ENCODE measurements at places on chromosomes 1 and 21. TPM values are rescaled to one million over a fixed set of nuclear protein-coding genes. Genes with fewer than 3 reads are reported as not detected.
A peak's percentile ranks its signal among the peaks of the same experiment; 100 is the strongest.

- no peaks in the 10 kb centered on the region for H3K4me1 ChIP-seq
- DNase-seq: no peak
- H3K27ac ChIP-seq: no peak overlapping the region
- H3K27me3 ChIP-seq: no peaks in the 10 kb centered on the region
Observed at GRCh38 chr1:14795589-14795988, 197.1 kb downstream of the KAZN start.

- no peak overlapping the region for H3K27ac ChIP-seq
- no peak for DNase-seq
- no peaks in the 10 kb centered on the region for H3K4me1 ChIP-seq
- no peaks in the 10 kb centered on the region for H3K27me3 ChIP-seq
- no peak overlapping the region for H3K4me3 ChIP-seq
Observed at GRCh38 chr1:96509339-96509738, 212.2 kb upstream of the PTBP2 start.

- no peaks in the 10 kb centered on the region for H3K27me3 ChIP-seq
- H3K4me3 ChIP-seq: no peak overlapping the region
- DNase-seq: no peak
- no peak overlapping the region for H3K27ac ChIP-seq
- H3K36me3 ChIP-seq: no peaks in the 10 kb centered on the region
Observed at GRCh38 chr1:104121271-104121670, 371.6 kb downstream of the AMY1C start.

GRCh38 chr1:165355977-165356811, at the start of gene LMX1A:
Gene LMX1A (minus strand): TSS chr1:165356715. CDS start chr1:165355559, 1,156 bp downstream.
- H3K36me3 ChIP-seq: no peaks in the 10 kb centered on the region
- no peak within 1 kb of the TSS for H3K27ac ChIP-seq
- H3K4me3 ChIP-seq: no peak within 1 kb of the TSS
- DNase-seq: no peak
- H3K27me3 ChIP-seq: no peaks in the 10 kb centered on the region
- H3K4me1 ChIP-seq: no peaks in the 10 kb centered on the region

- DNase-seq: no peak
- H3K27me3 ChIP-seq: no peaks in the 10 kb centered on the region
- H3K36me3 ChIP-seq: no peaks in the 10 kb centered on the region
- H3K4me1 ChIP-seq: peaks cover 4% of the 10 kb centered on the region
Observed at GRCh38 chr1:163315773-163316374, 5.9 kb upstream of the NUF2 start.

DNA sequence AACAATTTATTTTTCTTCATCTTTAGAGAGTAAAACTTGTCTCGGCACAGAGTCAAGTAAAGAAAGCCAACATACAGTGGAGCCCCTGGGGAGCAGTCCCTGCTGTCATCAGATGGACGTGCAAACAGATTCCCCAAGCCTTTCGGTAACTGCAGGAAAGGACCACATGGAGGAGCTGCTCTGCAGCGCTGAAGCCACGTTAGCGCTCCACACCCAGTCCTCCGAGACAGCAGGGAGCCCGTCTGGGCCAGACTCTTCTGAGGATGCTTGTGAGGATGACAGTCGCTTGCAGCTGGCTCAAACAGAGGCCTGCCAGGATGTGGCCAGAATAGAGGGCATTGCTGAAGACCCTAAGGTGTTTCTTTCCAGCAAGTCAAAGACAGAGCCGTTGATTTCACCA, 77.1 kb upstream of the SCCPDH start:
- no peaks in the 10 kb centered on the region for H3K36me3 ChIP-seq
- no peak overlapping the region for H3K4me3 ChIP-seq
- H3K4me1 ChIP-seq: no peaks in the 10 kb centered on the region
- DNase-seq: peak; percentile 41

DNA sequence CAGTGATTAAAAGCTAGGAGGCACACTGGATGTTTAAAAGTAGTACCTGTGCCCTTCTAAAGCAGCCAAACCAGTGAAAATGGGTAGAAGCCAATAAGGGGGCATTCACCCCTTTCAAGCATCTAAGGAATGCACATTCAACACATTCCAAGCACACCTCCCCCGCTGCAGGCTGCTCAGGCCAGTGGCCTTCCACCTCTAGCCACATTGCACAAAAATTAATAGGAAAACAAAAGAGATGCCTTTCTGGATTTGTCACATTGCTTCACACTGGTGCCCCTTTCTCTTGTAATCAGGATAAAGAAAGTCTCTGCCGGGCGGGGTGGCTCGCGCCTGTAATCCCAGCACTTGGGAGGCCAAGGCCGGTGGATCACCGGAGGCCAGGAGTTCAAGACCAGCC, 834.0 kb downstream of the USP25 start:
- peak; percentile 72 for DNase-seq
- peak overlapping the region; percentile 84 for H3K27ac ChIP-seq
- H3K4me1 ChIP-seq: peaks cover 16% of the 10 kb centered on the region
- no peaks in the 10 kb centered on the region for H3K36me3 ChIP-seq
- no peak overlapping the region for H3K4me3 ChIP-seq
- H3K27me3 ChIP-seq: no peaks in the 10 kb centered on the region

GRCh38 chr1:112692681-112693080, 14.2 kb downstream of the RHOC start:
- H3K36me3 ChIP-seq: no peaks in the 10 kb centered on the region
- H3K27ac ChIP-seq: no peak overlapping the region
- H3K4me3 ChIP-seq: no peak overlapping the region
- H3K4me1 ChIP-seq: peaks cover 6% of the 10 kb centered on the region

GRCh38 chr1:155649676-155650075, 38.9 kb downstream of the YY1AP1 start:
- no peaks in the 10 kb centered on the region for H3K36me3 ChIP-seq
- H3K27me3 ChIP-seq: no peaks in the 10 kb centered on the region
- no peak overlapping the region for H3K4me3 ChIP-seq
- DNase-seq: no peak
- H3K27ac ChIP-seq: no peak overlapping the region

Gene NMNAT2
- 16.4 TPM for total RNA-seq

Gene CRB1
- total RNA-seq: not detected

Gene XCL1
- total RNA-seq: 3.9 TPM

Gene PGLYRP4
- not detected for total RNA-seq

Gene CATSPERE
- 0.14 TPM for total RNA-seq
